PC-3 (cell line): ENCODE measurements at places on chromosomes 16 and 17. TPM values are rescaled to one million over a fixed set of nuclear protein-coding genes. Genes with fewer than 3 reads are reported as not detected.

- DNase-seq, result no peak
Observed at GRCh38 chr17:67283731-67284516, 38.9 kb upstream of the HELZ start.

DNA sequence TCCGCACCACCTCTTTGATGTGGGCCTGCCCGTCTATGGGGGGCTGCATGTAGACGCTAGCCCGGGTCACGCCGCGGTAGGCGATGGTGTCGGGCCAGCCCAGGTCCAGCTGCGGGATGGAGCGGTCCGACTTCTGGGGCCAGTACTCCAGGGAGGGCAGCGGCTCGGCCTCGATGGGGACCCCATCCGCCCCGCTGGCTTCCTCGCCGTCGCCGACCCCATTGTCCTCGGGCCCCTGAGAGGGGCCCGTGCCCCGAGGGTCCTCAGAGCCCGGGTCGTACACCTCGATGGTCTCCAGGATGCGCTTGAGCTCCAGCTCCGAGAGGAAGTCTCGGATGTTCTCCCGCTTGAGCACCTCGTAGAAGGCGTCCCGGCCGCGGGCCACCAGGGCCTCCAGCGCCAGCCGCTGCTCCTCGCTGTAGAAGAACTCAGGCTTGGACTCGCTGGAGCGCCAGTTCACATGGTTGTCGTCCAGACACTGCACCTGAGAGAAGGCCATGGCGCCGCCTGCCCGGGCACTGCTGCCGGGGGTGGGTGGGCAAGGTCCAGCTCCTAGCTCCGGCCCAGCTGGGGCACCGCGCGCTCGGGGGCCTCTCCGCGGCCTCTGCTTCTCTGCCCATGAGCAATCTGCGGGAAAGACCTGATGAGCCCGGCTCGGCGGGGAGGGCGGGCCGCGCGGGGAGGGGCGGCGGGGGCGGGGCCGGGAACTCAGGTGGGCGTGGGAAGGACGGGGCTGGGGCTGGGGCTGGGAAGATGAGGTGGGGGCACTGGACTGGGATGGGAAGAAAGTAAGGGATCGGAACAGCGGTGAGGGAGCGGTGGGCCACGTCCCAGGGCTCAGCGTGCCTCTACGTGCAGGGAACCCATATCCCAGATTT lies 782 bp downstream of the FAM83G start:
- no peak for DNase-seq

DNA sequence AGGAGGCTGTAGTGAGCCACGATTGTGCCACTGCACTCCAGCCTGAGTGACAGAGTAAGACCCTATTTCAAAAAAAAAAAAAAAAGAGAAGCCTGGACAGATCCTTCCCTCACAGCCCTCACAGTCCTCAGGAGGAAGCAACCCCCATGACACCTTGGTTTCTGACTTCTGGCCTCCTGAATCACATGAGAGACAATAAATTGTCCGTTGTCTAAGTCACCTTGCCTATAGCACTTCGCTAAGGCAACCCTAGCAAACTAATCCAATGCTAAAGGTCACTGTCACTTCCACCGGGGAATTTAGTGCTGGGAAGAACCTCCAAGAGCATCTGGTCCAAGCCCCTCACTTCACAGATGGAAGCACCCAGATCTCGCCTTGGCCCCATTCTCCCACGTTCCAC lies 18.9 kb upstream of the SLC39A11 start:
- DNase-seq, result no peak

DNA sequence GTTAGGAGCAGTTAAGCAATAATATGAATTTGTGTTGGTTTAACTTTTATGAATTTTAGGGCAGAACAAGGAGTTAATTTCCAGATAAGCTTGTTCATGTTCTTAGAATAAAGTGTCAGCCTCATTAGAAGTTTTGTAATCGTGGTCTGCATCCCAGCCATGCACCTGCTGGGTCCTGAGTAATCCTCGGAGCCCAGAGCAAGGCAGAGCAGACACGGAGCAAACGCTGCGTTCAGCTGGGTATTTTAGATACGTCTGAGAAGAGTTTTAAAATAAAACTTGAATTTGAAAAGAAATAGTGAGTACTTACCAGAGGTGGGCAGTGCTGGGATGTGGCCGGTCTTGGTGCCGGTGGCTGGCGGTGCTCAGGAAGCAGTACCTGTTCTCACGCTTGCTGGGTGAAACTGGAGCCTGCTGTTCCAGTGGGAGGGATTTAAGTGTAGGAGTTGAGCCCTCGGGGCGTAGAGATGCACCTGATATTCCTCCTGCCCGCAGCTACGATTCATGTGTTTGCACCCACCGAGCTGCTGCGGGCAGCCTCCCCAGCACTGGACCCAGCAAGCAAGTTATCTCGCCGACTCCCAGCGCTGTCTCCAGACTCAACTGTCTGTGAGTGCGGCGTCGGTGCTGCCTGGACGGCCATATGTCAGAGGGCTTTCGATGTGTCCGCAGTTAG lies at the start of gene ZNF750:
TSS of gene ZNF750 (minus strand) at position 406 of the 676 bp plus-strand sequence. CDS start 7,568 bp downstream, outside the sequence.
- DNase-seq, result no peak

DNA sequence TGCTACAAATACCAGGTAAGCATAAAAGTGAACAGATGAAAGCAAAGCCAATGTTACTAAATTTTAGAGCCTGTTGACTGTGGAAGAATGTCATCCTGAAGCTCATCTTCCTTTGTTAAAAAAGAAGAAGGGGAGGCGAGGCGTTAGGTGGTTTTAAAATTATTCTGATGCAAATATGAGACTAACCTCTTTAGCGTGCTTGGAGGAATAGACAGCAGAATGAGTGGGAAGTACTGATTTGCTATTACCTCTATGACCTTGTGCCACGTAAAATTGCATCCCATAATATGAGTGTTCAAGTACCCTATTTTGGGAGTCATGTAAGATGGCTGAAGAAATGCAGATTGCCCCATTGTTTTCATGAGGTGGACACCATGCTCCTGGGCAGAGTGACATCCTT lies 95.7 kb downstream of the ELAC2 start:
- no peak for DNase-seq

- peak; percentile 61 for DNase-seq
Observed at GRCh38 chr17:50697663-50698272, 9.9 kb downstream of the ANKRD40 start.

DNA sequence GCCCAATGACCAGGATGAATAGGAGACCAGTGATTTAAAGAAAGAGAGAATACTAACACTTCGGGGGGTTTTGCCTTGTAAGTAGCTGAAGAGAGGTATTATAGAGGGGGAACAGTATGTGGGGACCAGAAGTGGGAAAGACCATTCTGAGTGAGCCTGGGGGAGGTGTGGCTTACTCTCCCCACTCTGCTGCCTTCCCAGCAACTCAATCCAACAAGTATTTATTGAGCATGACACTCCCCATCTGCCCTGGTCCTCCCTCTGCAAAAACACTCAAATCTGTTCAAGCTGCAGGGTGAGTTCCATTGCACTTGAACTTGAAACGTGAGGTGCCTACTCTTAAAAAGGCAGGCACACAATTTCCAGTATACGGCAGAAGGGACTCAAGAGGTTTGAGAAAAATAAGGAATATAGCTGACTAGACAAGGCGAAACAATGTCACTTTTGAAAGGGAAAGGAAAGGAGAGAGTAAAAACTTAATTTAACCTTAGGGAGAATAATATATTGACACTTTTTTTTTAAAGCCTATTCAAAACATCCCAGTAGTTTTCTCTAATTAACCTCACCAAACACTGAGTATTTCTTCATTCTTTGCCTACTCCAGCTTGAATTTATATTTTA lies 8.2 kb downstream of the FAM117A start:
- DNase-seq, result no peak

- DNase-seq, result no peak
Observed at GRCh38 chr17:71710816-71711215, 410.0 kb upstream of the SOX9 start.

- DNase-seq, result no peak
Observed at GRCh38 chr16:56998861-56999260, 9.5 kb downstream of the NLRC5 start.

- DNase-seq, result peak; percentile 73
Observed at GRCh38 chr16:69217433-69217832, 30.5 kb downstream of the SNTB2 start.

GRCh38 chr17:67830440-67830839 lies 5.1 kb downstream of the BPTF start:
- peak; percentile 0 for DNase-seq

GRCh38 chr16:49510654-49511305 lies 137.2 kb downstream of the C16orf78 start:
- no peak for DNase-seq

DNA sequence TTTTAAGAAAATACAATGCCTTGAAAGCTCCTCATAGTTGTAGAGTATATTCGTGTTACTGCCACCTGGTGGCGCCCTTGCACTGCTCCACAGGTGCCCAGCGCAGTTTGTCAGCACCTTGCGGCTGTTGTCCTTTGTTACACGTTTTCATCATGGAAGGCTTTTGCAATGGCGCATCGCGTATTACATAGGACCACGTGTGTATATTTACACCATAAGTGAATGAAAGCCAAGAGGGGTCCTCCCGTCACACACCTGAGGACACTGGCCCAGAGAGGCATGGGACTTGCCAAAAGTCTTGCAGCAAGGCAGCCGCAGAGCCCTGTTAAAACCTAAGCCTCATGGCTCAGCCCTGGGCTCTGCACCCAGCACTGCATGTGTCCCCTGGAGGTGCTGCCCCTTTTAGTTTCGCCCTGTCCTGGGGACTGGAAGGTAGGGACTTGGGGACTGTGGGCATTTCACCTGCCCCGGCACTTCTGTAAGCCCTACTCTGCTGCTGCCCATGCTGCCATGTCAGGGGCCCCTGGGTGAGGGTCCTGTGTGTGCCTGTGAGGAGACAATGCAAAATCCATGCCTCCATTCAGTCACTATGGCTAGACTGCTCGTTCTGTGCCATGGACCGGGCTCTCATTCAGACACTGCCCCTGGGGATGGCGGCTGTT lies 24.3 kb downstream of the POLR3E start:
- DNase-seq, result peak; percentile 55

GRCh38 chr17:75524269-75524969 lies 1.1 kb upstream of the LLGL2 start:
- DNase-seq, result no peak

GRCh38 chr16:25796239-25796638 lies 104.5 kb downstream of the HS3ST4 start:
- DNase-seq, result no peak

DNA sequence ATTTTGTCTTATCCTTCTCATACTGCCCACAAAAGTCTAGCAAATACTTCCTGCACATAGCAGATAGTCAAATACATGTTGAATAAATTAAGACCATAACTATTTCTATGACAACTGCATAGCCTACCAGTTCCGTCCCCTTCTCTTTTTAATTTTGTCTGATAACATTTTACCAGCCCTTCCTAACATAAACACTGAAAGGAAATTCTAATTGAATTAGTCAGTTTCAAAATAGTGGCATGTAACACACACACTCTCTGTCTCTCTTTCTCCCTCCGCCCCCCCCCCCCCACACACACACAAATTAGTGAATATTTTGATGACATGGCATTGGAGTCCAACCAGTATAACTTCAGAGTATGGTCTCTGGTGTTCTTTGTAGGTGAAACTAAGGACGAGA lies 41.8 kb downstream of the TNRC6C start:
- DNase-seq, result no peak

DNA sequence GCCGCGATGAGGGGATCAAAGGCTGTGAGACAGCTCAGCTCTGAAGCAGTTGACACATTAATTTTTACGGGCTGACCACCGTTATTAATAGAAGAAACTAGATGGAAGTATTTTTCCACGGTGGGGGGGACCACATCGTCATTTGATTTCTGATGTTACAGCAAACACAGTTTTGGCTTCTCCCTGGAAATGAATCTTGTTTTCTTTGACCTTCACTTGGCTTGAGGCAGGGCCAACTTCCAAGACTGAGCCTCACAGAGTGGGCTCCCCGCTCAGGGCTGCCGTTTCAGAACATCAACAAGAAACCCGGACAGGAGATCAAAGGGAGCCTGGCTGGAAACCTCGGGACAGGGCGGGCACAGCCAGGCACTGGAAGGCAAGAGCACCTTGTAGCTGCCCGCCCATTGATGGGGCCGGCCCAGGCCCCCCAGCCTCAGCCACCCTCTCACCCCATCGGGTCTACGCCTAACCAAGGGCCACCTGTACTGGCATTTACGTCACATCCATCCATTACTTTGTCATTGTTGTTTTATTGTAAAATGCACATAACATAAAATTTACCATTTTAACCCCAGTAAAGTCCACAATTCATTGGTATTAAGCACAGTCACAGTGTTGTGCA lies 124.6 kb downstream of the C16orf95 start:
- no peak for DNase-seq

- no peak for DNase-seq
Observed at GRCh38 chr16:76222853-76223252, 54.3 kb upstream of the CNTNAP4 start.

GRCh38 chr17:14057591-14057990 lies 11.7 kb upstream of the COX10 start:
- no peak for DNase-seq

Gene PLXDC1
- total RNA-seq, result not detected in 2 replicates

Gene DYNC1LI2
- total RNA-seq, result 63.9 and 82.8 TPM in 2 replicates

Gene VTN
- total RNA-seq, result not detected in 2 replicates

Gene EIF3CL
- total RNA-seq, result 47.6 and 80.4 TPM in 2 replicates

Gene NEUROD2
- total RNA-seq, result not detected in 2 replicates

Gene KCNG4
- total RNA-seq, result 0.04 TPM in 1 of 2 replicates, not detected in the other

Gene EFCAB13
- total RNA-seq, result 1.2 and 2.7 TPM in 2 replicates

Gene TMC5
- total RNA-seq, result 7.4 and 7.9 TPM in 2 replicates

Gene KRTAP9-4
- not detected in 2 replicates for total RNA-seq
